Mesothelial cell of epicardium (in vitro differentiated cells): ENCODE measurements at places on chromosomes 5 and 9.

DNA sequence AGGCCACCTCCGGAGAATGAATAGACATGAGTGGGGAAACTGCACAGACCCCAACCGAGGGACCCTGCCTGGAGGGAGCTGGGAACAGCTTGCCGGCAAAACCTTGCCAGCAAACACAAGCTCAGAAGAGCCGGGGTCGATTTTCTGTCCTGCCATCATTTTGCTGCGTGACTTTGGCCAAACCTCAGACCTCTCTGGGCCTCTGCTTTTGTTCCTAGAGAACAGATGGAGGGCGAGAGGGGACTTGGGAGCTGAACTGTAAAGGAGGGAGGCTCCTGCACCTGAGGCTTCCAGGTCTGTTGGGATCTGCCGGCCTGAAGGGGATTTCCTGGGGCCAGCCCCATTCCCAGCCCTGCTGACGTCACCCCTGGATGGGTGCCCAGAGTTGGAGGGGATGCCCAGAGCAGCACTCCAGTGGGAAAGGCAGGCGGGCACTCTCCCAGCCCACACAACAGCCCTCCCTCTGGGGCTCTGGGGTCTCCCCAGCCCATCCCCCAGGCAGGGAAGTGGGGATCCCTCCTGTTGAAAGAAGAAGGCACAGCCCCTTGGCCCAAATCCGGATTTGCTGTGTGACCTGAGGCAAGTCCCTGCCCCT, 40.4 kb upstream of the SYNPO start:
- peak; percentile 85 for DNase-seq

GRCh38 chr5:82855893-82856550, 221.2 kb downstream of the TMEM167A start:
- no peak for DNase-seq

GRCh38 chr5:39019254-39019653, 54.9 kb downstream of the RICTOR start:
- DNase-seq = no peak

- no peak for DNase-seq
Observed at GRCh38 chr5:119067450-119067849, 3.4 kb upstream of the DMXL1 start.

- DNase-seq = no peak
Observed at GRCh38 chr5:159884917-159885620, 31.2 kb upstream of the ADRA1B start.

GRCh38 chr9:3768286-3768685, 242.5 kb upstream of the RFX3 start:
- DNase-seq = no peak
